ENCODE measurements at places on chromosomes 5 and 9. TPM values are rescaled to one million over a fixed set of nuclear protein-coding genes. Genes with fewer than 3 reads are reported as not detected.

Gene TNFSF15
- 0.15 TPM for total RNA-seq

Gene DBH
- total RNA-seq: not detected

Gene SMIM23
- not detected for total RNA-seq

Gene KCNN2
- total RNA-seq: not detected

Gene KLHL3
- total RNA-seq: 3.3 TPM

Gene PDGFRB
- total RNA-seq: 2.0 TPM

Gene PCDHA10
- total RNA-seq: not detected

Gene ST8SIA4
- 53.5 TPM for total RNA-seq

Gene CDH6
- not detected for total RNA-seq

Gene BTNL3
- total RNA-seq: not detected

Gene ITGA2
- 2.7 TPM for total RNA-seq

Gene TLR4
- total RNA-seq: 0.48 TPM

Gene CDO1
- not detected for total RNA-seq

Gene BARHL1
- total RNA-seq: not detected

Gene LCN6
- not detected for total RNA-seq

Gene TPPP
- 0.38 TPM for total RNA-seq

Gene PCDHA9
- not detected for total RNA-seq

Gene LCNL1
- 0.20 TPM for total RNA-seq

Gene SHLD3
- 8.5 TPM for total RNA-seq

Gene IL7R
- 272 TPM for total RNA-seq

Gene OCLN
- total RNA-seq: 0.68 TPM

Gene SLC6A7
- not detected for total RNA-seq

Gene SAPCD2
- 11.5 TPM for total RNA-seq

Data from CD8-positive, alpha-beta memory T cell (primary cell).